Sigmoid colon (tissue), 7 donors: ENCODE measurements at places on chromosomes 4 and X. TPM values are rescaled to one million over a fixed set of nuclear protein-coding genes. Genes with fewer than 3 reads are reported as not detected.

DNA sequence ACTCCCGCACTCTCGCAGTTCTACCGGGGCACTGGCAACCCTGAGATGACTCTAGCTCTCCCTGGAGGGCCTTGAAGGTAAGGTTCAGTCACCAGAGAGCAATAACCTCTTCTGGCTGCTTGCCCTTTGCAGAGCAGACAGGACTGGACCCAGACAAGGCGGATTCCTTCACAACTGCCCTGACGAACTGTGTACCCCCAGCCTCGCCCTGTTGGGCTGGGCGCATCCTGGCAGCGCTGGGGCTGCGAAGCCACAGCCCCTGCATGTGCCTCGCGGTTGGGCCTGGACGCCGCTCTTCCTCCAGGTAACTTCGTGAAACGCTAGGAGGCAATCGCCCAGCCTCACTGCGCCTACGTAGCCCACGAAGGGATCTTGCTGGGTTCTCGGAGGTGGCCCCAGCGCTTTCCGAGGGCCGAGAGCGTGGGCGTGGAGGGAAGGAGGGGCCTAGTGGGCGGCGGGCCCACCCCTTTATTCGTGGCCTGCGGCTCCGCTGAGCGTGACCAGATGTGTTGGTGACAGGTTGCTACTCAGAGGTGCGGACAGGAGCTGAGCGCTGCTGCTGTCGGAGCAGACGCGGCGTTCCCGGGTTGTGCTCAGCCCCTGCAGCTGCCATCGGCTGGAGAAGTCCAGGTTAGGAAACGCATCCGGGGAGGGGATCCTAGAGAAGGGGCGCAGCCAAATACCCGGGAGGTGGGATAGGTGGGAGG, 1.9 kb upstream of the MAMLD1 start:
- DNase-seq: no peak

- no peak for DNase-seq
These were observed 188.2 kb downstream of the DCAF12L2 start for GRCh38 chrX:125977851-125978250.

Gene ALPK1
- 12.1 TPM for total RNA-seq

DNA sequence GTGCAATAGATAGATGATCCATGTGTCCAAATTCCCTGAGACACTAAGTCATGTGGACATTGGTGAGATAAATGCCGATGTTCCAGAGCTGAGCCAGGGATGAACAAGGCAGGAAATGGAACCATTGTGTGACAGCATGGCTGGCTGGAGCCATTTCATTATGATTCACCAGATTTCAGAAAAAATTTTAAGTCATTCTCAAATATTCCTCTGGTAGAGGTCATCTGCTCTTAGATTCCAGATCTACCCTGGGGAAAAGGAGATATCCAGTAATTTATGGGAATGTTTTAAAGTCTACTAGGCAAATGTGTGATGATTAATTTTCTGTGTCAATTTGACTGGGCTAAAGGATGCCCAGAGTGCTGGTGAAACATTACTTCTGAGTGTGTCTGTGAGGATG, 287.3 kb downstream of the STK32B start:
- DNase-seq: no peak

DNA sequence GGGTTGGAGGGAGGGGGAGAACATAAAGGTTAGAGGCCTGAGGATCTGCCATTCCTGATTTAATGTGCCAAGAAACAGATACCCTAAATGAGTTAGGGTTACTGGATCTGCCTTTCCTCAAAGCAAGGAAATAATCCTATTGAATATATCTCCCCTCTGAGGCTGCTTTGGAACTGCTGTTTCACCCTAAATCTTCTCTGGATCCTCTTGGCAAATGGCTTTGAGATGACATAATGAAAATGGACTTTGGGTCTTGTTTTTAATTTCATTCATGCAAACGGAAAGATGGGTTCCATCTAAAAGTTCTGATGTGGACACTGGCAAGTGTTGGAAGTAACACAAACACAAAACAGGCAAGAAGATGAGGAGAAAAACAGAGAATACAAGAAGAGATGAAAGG, 23.0 kb upstream of the MAOA start:
- no peak for DNase-seq

Gene NEUROG2
- total RNA-seq: not detected

- DNase-seq: no peak
These were observed 276.9 kb upstream of the PCDH7 start for GRCh38 chr4:30443289-30443688.

Gene SSX2B
- total RNA-seq: not detected

GRCh38 chr4:135365065-135365464, 1163.5 kb upstream of the PABPC4L start:
- DNase-seq: no peak

Gene RRH
- not detected for total RNA-seq
